ENCODE measurements at places on chromosomes 7 and 10.
A peak's percentile ranks its signal among the peaks of the same experiment; 100 is the strongest.

GRCh38 chr7:157793087-157793353 lies 456.2 kb downstream of the DNAJB6 start:
- DNase-seq = no peak

DNA sequence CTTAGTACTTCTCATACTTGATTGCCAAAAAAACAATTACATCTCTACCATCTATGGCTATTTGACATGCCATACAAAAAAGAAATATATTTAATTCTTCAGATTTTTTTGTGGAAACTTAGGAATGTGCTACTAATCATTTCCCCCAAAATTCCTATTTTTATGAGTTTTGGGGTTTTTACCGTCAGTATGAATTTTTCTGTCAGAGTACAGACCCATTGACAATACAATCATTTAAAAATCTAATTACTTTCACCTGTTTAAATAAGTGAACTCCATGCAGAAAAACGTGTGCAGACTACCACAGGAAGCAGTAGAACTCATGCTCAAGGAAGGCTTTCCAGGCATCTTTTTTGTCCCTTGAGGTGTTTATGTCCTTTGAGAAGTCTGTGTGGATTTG lies 48.8 kb upstream of the FOXP2 start:
- DNase-seq = no peak

DNA sequence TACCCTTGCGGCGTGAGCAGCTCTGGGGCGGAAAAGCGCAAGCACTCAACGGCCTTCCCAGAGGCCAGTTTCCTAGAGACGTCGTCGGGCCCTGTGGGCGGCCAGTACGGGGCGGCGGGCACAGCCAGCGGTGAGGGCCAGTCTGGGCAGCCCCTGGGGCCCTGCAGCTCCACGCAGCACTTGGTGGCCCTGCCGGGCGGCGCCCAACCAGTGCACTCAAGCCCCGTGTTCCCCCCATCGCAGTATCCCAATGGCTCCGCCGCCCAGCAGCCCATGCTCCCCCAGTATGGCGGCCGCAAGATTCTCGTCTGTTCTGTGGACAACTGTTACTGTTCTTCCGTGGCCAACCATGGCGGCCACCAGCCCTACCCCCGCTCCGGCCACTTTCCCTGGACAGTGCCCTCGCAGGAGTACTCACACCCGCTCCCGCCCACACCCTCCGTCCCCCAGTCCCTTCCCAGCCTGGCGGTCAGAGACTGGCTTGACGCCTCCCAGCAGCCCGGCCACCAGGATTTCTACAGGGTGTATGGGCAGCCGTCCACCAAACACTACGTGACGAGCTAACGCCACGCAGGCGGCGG lies 12.6 kb downstream of the TRIM8 start:
- DNase-seq = no peak

GRCh38 chr7:134290286-134290685 lies 26.4 kb downstream of the SLC35B4 start:
- DNase-seq = no peak

DNA sequence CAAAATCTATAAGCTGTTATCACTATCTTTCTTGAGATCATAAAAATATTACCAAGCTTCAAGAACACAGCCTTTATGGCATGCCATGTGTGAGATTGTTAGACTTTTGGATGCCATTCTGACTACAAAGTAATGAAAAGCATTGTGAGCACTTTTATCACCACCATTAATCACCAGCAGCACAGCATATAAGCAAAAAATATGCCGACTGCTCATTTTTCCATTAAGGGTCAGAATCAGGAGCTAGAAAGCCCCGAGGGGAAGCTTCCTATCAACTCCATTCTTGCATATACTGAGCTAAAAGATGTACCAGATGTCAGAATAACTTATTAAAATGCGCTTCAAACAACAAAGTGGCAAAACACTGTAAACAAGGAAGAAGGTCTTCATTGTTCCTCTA lies 114.3 kb downstream of the LMBR1 start:
- no peak for DNase-seq

DNA sequence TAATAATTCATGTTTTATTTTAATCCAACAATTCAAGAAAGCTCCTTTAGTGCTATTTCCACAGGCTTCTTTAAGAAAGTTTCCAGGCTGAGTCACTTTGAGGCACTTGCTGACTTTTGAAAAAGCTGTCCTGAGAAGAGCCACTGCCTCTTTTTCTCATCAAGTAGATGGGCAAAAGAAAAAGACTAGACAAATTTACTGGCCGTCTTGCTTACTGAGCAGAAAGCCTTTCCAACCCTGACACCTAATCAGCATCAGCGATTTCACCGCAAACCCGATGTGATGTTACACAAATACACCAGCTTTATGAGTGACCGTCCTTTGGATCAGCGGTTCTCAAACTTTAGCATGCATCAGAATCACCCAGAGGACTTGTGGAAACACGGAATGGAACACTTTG lies 24.3 kb downstream of the CTTNBP2 start:
- no peak for DNase-seq

DNA sequence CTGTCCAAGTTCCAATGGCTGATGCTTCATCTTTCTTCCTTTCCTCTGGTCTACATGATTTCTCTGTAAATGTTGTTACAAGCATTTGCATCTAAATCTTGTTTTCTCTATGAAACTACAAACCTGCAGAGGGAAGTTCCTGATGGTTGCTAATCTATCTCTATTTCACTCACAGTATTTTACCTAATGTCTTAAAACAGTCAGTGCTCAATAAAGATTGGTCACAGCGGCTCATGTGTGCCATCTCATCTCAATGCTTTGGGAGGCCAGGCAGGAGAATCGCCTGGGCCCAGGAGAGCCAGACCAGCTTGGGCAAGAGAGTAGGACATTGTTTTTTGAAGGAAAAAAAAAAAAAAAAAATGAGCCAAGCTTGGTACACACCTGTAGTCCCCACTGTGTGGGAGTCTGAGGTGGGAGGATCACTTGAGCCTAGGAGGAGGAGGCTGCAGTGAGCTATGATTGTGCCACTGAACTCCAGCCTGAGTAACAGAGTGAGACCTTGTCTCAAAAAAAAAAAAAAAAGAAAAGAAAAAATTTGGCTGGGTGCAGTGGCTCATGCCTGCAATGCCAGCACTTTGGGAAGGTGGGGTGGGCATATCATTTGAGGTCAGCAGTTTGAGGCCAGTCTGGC lies 71.3 kb upstream of the ARMC3 start:
- DNase-seq = no peak

DNA sequence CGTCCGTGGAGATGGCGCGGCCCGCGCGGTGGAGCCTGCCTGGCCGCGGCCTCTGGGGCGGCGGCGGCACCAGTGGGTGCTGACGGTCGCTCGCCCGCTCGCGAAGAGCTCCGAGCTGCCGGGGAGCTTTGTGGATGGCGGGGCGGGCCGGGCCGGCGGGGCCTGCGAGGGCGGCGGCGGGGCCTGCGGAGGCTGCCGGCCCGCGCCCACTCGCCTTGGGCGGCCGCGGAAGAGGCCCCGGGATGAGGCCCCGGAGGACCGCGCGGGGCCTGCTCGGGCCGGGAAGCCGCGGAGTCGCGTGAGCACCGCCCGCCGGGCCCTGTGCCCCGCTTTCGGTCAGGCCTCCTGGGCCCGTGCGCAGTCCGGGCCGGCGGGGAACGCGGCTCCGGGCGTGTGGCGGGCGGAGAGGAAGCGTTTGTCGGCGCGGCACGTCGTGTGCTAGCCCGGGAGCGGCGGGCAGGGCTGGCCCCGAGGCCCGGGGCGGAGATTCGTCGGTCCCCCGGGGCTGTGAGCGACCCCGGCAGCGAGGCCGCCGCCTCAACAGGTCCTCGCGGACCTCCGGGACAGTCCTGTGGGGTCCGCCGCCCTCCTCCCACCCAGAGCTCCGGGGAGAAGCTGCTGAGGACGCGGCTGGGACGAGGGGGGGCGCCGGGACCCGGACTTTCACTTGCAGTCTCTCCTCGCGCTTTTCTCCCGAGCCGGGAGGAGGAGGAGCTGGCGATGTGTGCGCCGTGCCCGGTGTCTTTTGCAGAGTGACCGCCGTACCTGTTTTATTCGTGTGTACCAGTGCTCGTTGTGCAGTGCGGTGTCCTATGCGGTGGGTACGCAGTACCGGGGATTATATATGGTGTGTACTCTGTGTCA lies 578 bp downstream of the ZMYND11 start:
- peak; percentile 56 for DNase-seq

DNA sequence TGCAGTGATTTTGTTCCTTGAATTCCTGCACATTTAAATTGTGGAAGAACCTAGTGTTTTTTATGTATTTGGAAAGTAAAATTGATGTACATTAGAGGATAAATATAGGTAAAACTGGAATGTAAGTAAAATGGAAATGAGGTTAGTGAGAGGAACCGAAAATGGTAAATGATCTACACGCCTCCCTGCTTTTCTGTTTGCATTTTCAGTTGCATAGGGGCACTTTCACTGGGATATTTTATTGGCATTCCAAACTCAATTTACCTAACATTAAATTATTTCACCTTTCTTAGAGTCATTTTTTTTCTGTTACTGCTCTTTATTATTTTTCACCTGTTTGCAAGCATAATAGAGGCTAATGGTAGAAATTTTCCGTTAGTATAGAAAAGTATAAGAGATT lies 8.0 kb downstream of the CDK13 start:
- no peak for DNase-seq

Measured in muscle of arm (tissue), 14 donors.